Thyroid gland (tissue), 4 donors: ENCODE measurements at places on chromosomes 7 and 10. TPM values are rescaled to one million over a fixed set of nuclear protein-coding genes. Genes with fewer than 3 reads are reported as not detected.
A peak's percentile ranks its signal among the peaks of the same experiment; 100 is the strongest.

DNA sequence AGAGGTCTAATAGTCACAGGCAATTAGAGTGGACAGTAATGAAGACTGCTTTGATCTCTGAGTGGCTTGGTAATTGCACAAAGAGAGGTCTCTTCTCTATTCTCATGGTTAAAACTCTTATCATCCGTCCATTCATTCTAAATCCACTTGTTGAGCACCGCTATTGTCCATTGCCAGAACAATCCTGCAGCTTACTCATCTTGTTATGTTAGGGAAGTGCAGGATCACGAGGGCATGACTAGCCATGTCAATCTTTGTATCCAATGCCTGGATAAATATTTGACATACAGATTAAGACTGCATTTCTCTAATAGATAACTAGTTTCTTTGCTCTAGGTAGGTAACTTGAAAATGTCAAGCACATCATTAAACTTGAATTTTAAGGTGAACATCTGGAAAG is 14.9 kb downstream of the SFTPD start:
- no peak overlapping the region for H3K4me3 ChIP-seq
- no peak for DNase-seq
- no peak overlapping the region for H3K27ac ChIP-seq
- H3K27me3 ChIP-seq = no peaks in the 10 kb centered on the region
- H3K4me1 ChIP-seq = no peaks in the 10 kb centered on the region
- no peaks in the 10 kb centered on the region for H3K36me3 ChIP-seq

DNA sequence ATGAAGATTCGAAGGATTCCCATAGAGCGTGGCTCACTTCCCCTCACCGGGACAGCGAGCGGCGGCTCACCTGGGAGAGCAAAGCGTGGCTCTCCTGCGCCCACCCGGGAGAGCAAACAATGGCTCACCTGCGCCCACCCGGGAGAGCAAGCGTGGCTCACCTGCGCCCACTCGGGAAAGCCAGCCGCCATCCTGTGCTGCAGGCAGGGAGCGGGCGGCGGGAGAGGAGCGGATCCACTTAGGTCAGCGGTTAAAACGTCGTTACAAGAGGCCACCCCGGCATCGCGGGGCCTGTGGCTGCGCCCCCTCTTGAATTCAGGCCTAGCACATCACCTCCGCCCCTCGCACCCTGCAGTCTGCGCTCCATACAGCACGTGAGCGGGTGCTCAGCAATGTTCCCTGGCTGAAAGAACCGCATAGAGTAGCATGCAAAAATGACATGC is 461 bp upstream of the FIGNL1 start:
- peak overlapping the region; percentile 63 for H3K4me3 ChIP-seq
- H3K27me3 ChIP-seq = no peaks in the 10 kb centered on the region
- peaks cover 6% of the 10 kb centered on the region for H3K4me1 ChIP-seq
- H3K27ac ChIP-seq = peak overlapping the region; percentile 76
- peaks cover 9% of the 10 kb centered on the region for H3K36me3 ChIP-seq

GRCh38 chr10:132648072-132648850 is 110.7 kb downstream of the INPP5A start:
- H3K4me3 ChIP-seq = no peak overlapping the region
- no peak for DNase-seq
- peaks cover 9% of the 10 kb centered on the region for H3K36me3 ChIP-seq
- H3K4me1 ChIP-seq = no peaks in the 10 kb centered on the region
- H3K27ac ChIP-seq = no peak overlapping the region
- no peaks in the 10 kb centered on the region for H3K27me3 ChIP-seq

ENKUR gene
- not detected for total RNA-seq

DNA sequence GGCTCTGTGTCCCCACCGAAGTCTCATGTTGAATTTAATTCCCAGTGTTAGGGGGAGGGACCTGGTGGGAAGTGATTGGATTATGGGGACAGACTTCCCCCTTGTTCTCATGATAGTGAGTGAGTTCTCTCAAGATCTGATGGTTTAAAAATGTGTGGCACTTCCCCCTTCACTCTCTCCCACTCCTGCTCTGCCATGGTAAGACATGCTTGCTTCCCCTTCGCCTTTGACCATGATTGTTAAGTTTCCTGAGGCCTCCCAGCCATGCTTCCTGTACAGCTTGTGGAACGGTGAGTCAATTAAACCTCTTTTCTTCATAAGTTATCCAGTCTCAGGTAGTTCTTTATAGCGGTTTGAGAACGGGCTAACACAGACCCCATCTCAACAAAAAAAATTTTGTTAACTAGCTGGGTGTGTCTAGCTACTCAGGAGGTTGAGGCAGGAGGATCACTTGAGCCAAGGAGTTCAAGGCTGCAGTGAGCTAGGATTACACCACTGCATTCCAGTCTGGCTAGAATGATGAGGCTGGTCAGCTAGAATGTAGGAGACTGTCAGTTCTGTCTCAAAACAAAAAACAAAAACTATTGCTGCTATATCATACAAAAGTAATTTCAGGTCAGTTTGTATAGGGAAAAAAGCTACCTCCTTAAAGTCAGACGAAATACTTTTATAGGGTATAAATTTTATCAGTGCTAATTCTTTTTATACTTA is 57.7 kb downstream of the ATAD1 start:
- no peak overlapping the region for H3K27ac ChIP-seq
- H3K27me3 ChIP-seq = no peaks in the 10 kb centered on the region
- peaks cover 2% of the 10 kb centered on the region for H3K36me3 ChIP-seq
- DNase-seq = no peak
- no peak overlapping the region for H3K4me3 ChIP-seq
- H3K4me1 ChIP-seq = no peaks in the 10 kb centered on the region

ATP6V0A4 gene
- total RNA-seq = not detected

DNA sequence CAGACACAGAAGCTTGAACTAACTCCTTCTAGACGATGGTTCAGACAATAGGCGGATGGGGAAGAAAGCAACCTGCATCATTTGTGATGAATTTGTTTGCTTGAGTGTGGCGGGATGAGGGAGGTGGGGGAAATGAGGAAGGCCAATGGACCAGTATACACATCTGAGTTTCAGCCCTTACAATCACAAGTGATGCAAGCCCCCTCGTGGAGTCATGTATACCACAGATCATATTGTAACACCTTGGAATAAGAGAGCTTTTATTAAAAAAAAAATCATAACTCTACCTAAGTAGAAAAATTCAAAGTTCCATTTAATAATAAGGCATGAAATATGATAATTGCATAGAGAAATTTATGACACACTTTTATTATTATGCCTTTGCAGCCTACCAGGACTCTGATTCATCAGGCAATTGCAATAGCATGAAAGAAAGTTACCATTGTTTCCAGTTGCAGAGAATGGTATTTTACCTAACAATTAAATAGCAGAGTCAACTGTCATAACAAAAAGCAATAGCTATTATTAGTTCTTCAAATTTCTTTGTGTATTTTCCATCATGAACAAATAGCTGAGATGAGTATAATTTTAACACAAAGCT is 230.2 kb upstream of the AKR1E2 start:
- no peak overlapping the region for H3K4me3 ChIP-seq
- H3K27ac ChIP-seq = no peak overlapping the region
- H3K4me1 ChIP-seq = no peaks in the 10 kb centered on the region

ACSL5 gene
- total RNA-seq = 8.1 TPM

MRLN gene
- not detected for total RNA-seq

NPC1L1 gene
- total RNA-seq = not detected

- DNase-seq = no peak
- peaks cover 23% of the 10 kb centered on the region for H3K4me1 ChIP-seq
- H3K4me3 ChIP-seq = no peak overlapping the region
- H3K27me3 ChIP-seq = no peaks in the 10 kb centered on the region
- H3K27ac ChIP-seq = no peak overlapping the region
Observed at GRCh38 chr7:88771417-88771816, 11.9 kb downstream of the ZNF804B start.

ATRNL1 gene
- total RNA-seq = 4.0 TPM

ZCWPW1 gene
- total RNA-seq = 4.5 TPM
